ENCODE measurements at places on chromosomes 3 and 15.

DNA sequence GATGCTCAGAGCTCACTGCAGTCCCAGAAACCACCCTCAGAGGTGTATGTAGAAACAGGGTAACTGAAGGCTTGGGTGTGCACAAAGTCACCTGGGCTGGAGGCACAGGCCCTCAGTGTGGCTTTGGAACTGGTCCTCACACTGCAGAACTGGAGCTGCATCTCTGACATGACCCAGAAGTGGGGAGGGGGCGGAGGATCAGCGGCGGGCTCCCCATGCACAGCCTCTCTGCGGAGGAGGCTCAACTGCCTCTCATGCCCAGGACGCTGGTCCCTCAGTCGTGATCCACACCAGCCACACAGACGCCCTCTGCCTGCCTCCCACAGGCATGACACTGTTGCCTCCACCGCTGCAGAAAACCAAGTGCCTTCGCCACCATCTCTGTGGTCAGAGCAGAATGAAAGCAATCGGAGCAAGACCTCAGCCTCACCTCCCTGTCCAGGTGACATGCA is 73.7 kb downstream of the TM2D3 start:
- no peak for DNase-seq

DNA sequence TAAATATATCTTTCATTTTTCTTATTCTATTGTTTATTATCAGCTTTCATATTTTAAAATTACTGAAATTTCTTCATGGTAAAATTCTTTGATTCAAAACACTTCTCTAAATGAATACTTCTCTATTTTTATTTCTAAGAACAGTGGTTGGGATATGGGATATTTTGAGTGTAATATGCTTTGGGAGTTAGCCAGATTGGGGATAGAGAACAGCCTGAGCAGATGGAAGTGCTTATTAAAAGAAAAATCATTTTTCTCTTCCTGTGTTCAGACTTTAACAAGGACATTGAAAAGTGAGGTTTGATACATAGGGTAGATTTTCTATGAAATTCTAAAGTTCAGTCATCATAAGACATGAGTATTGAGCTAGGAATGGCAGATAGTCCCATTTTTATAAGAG is 84.8 kb downstream of the COL6A5 start:
- DNase-seq: no peak

GRCh38 chr15:58057559-58057958 is 8.0 kb downstream of the ALDH1A2 start:
- no peak for DNase-seq

DNA sequence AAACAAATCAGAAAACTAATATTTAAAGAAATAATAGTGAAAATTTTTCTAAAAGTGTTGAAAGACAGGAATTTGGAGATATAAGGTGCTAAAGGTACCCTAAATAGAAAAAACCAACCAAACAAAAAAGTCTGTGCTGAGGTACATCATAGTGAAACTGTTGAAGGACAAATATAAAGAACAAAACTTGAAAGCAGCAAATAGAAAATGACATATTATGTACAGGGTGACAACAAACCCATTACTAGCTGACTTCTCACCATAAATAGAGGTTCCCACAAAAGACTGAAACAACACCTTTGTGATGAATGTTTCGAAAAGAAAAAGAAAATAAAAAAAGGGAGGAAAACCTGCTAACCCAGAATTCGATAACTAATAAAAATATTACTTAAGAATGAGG is 502.5 kb upstream of the NECTIN3 start:
- DNase-seq: no peak

DNA sequence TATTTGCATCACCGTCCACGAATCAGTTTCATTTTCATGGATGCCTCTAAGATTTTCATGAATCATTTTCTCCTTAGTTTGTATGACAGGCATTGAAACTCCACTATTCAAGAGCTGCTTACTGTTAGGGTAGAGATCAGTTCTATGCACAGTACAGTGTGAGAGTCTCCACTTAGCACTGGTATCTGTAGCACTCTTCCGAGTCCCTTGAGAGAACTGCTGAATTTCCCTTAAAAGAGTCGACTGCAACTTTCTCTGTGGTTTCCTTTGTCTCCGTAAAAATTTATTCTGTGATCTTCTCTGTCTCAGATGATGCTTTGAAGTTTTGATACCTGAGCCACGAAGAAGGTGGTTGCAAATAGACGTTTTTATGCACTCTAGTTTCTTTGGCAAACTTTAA is 14.8 kb downstream of the GTPBP8 start:
- no peak for DNase-seq

- DNase-seq: no peak
Observed at GRCh38 chr15:52546031-52546751, 17.5 kb upstream of the MYO5A start.

- no peak for DNase-seq
Observed at GRCh38 chr3:97121386-97121785, 307.0 kb downstream of the EPHA6 start.

- DNase-seq: no peak
Observed at GRCh38 chr15:90400005-90400758, 12.1 kb downstream of the IQGAP1 start.

GRCh38 chr3:173553635-173554280 is 156.2 kb downstream of the NLGN1 start:
- no peak for DNase-seq

GRCh38 chr3:130907966-130908365 is 14.1 kb downstream of the ATP2C1 start:
- no peak for DNase-seq

GRCh38 chr3:2156244-2156847 is 57.7 kb downstream of the CNTN4 start:
- DNase-seq: no peak

DNA sequence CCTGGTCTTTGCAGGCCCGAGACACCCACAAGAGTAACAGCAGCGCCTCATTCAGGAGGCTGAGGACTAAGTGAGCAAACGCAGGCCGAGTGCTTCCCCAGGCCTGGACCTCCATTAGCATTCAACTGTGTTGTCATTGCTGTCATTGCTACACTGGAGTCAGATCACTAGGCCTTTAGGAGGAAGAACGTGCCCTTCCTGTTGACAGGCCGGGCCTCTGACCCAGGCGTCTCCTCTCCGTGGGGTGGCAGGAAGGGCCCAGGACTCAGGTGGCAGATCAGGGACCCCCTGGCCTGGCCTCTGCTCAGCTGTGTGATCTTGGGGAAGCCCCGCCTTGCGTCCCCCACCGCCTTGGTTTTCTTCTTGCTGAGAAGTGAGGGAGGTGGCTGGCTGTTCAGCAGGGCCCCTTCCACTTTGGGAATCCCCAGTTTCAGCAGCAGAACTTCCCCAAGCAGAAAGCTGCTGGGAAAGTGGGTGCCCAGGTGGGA is 19.1 kb downstream of the ZDHHC19 start:
- DNase-seq: no peak

- no peak for DNase-seq
Observed at GRCh38 chr15:29921130-29921601, 98.9 kb upstream of the TJP1 start.

DNA sequence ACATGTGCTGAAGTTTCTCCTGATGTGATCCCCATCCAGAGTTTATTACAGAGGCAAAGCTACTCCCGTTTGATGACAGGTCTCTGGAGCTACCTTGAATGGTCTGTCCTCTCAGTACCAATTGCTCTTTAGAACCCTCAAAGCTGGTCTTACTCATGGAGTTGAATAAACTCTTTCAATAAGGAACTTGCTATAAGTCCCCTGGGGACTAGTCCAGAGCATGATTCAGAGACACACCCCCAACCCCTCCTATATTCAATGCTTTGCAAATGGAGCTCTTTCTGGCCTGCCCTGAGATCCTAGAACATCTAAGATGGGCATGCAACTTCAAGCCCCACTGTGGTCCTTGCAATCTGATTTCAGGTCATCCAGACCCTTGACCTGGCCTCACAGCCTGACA is 23.9 kb upstream of the TPM1 start:
- no peak for DNase-seq

DNA sequence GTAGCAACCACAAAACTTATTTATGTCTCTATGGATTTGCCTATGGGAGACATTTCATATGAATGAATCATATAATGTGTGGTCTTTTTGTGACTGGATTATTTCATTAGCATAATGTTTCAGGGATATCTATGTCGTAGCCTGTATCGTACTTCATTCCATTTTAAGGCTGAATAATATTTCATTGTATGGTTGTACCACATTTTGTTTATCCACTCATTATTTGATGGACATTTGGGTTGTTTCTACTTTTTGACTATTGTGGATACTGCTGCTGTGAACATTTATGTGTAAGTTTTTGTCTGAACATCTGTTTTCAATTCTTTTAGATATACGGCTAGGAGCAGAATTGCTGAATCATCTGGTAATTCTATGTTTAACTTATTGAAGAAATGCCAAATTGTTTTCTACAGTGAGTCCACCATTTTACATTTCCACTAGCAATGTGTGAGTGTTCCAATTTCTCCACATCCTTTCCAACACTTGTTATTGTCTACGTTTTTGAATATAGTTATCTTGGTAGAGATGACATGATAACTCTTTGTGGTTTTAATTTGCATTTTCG is 134.4 kb upstream of the DAZL start:
- DNase-seq: no peak

GRCh38 chr15:99615460-99615859 is 49.7 kb downstream of the MEF2A start:
- no peak for DNase-seq

GRCh38 chr15:42918047-42918446 is 2.5 kb downstream of the TTBK2 start:
- no peak for DNase-seq

- DNase-seq: no peak
Observed at GRCh38 chr3:12221663-12222062, 63.0 kb upstream of the TIMP4 start.

DNA sequence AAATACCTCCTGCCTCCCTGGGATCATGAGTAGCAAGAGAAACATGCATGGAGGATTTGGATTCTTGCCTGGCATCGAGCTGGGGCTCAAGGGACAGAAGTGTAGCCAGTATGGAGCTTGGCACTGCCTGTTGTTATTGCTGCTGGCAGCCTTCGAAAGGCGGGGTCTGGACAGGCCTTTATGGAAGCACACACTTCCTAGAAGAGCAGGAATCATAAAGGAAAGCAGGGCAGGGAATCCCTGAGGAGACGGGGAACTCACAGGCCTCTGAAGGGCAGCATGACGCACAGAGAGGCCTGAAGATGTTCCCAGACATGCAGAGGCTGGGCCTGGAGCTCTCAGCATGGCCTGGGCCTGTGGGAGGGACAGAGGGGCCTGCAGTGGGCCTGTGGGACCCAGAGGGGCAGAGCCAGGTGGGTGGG is 18.6 kb upstream of the SLC41A3 start:
- no peak for DNase-seq

GRCh38 chr3:167502401-167502800 is 28.6 kb upstream of the SERPINI2 start:
- DNase-seq: no peak

DNA sequence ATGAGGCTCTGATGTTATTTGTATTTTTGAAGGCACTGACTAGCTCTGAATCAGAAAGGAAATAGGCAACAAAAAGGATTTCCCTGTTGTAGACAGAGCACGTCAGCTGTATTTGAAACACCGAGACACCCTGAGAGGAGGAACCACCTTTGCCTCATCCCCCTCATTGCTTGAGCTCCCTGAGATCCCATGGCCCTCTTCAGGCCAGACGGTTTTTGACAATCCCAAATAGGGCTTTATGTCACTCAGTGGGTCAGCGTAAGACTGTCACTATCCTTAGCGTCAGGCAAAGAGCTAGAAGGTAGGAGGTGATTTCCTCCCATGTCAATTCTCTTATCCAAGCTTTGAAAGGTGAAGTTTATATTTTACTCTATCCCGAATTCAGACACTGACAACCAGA is 254.3 kb downstream of the ZNF621 start:
- DNase-seq: no peak
